ENCODE measurements at places on chromosomes 16 and 17.

- DNase-seq = peak; percentile 71
These were observed 14.7 kb upstream of the WNT3 start for GRCh38 chr17:46832945-46833839.

DNA sequence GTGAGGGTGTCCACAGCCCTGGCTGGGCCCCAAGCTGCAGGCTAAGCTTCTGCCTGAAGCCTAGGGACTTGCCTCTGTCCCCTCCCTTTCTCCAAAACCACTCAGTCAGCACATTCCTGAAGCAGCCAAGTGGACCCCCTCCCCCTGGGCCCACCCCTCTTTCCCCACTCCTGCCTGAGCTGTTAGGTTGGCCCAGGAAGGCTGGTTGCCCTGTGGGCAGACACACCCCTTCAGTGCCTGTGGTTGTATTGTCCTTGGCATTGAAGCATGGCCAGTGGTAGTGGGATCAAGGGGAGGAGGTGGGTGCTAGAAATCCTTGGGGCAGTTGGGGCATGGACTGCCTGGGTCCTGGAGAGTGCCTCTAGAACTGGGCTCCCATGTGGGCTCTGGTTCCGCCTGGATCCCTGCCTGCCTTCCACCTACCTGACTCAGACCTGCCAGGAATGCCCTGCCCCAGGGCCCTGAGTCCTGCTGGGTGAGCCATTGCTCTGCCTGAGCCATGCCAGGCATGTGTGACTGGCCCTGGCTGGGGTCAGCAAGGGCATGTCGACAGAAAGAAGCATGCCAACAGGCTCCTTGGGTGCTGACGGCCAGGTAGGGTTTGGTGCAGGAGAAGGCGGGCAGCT is 2.1 kb downstream of the TRAF4 start:
- DNase-seq = no peak

- DNase-seq = no peak
These were observed 13.2 kb downstream of the DGKE start for GRCh38 chr17:56847106-56847505.

GRCh38 chr17:69819316-69820087 is 255.5 kb upstream of the KCNJ16 start:
- DNase-seq = peak; percentile 82

GRCh38 chr17:33561569-33562334 is 268.7 kb upstream of the ASIC2 start:
- DNase-seq = no peak

Measured in AG10803 (cell line).